HS-5 (cell line): ENCODE measurements at places on chromosomes 2 and 18.

DNA sequence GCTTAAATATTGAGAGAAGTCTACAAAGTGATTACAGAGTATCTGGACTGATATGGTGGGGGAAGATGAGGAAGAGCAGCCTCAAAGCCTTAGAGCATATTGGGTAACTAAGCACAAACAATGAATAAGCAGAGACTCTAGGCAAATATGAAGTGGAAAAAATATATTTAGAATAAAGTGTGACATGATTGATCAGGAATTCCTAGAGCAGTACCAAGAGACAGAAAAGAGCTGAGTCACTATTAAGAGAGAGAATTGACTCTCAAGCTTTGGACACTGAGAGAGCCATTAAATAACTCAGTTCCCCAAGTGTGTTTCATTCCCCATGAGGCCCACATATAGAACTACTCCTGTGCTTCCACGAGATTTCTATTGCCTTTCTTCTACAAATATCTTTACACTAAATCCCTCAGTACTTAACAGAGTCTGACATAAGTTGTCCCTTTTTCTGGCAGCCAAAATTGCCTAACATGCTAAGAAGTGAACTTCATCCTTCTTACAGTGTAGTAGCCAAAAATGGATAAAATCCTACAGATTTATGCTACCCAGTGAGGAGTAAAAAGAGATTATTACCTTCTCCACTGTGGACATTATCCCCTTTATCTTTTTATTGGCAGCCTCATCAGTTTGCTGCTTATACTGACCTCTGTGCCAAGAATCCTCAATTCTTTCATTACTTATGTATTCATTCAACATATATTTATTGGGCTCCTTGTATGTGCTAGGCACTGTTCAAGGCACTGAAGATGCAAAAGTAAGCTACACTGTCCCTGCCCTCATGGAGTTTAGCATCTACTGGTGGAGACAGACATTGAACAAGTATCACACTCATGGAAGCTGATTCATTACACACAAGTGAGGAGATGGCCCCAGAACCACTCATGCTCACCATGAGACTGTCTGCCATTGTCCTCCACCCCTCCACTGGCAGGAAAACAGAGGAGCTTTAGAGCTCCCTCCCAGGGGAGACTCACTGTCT lies 45.4 kb downstream of the SLC40A1 start:
- DNase-seq = peak; percentile 42

DNA sequence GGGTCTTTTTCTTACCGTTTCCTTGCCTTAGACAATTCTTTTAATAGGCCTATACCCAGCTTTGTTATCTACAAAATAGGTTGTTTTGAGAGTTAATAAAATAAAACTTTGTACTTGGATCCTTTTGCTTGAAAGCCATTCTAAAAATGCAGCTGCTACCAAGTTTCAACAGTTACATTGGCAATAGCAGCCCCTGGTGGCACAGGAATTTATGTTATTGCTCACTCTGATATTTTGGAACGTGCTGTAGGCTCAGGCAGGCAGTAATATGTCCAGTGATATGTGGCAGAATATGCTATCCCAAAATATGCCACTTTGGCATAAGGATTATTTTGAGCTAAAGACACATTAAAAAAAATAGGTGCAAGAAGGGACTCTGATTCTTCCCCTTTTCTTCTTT lies 6.7 kb upstream of the COMMD1 start:
- no peak for DNase-seq

DNA sequence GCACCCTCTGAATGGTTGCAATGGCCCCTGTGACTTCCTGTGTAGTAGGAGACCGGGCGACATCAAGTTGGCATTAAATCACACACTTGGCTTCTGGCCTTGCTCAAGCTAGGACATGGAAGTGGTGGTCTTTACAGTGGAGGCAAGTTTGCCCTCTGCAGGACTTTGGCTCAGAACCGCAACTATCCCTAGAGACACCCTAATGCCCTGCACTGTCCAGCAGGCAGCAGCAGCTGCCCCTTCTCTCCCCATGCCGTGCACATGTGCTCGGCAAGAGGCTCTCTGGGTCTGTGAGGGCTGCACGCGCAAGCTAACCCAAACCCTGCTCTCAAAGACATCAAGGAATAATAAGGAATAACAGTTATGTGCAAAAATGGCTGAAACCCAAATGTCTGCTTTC lies 106.5 kb downstream of the COL6A3 start:
- DNase-seq = no peak

GRCh38 chr2:154189953-154190352 lies 318.2 kb downstream of the GALNT13 start:
- no peak for DNase-seq

GRCh38 chr18:41871229-41872000 lies 83.6 kb upstream of the PIK3C3 start:
- no peak for DNase-seq

DNA sequence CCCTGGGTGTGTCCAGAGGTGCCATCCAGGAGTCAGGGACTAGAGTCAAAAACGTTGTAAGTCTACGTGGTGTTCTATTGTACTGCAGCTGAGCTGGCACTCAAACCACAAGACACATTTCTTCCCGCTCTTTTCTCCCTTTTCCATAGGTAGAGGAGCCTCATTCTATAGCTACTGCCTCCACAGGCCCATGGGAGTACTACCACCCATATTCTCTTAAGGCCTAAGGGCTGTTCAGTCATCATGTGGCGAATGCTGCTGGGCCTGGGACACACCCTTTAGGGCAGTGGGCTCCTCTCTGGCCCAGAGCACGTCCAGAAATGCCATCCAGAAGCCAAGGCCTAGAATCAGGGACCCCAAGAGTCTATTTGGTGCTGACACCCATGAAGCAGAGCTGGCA lies 1271.7 kb downstream of the CNTNAP5 start:
- no peak for DNase-seq

- no peak for DNase-seq
Measured at GRCh38 chr18:25275412-25276001, 76.5 kb downstream of the ZNF521 start.

GRCh38 chr2:85961053-85961452 lies 72.3 kb upstream of the ST3GAL5 start:
- DNase-seq = no peak

GRCh38 chr2:176554101-176555048 lies 285.1 kb downstream of the MTX2 start:
- DNase-seq = peak; percentile 69
